ENCODE measurements at places on chromosomes 7 and 10.

GRCh38 chr7:36683695-36684357 lies 40.5 kb downstream of the AOAH start:
- DNase-seq: no peak

DNA sequence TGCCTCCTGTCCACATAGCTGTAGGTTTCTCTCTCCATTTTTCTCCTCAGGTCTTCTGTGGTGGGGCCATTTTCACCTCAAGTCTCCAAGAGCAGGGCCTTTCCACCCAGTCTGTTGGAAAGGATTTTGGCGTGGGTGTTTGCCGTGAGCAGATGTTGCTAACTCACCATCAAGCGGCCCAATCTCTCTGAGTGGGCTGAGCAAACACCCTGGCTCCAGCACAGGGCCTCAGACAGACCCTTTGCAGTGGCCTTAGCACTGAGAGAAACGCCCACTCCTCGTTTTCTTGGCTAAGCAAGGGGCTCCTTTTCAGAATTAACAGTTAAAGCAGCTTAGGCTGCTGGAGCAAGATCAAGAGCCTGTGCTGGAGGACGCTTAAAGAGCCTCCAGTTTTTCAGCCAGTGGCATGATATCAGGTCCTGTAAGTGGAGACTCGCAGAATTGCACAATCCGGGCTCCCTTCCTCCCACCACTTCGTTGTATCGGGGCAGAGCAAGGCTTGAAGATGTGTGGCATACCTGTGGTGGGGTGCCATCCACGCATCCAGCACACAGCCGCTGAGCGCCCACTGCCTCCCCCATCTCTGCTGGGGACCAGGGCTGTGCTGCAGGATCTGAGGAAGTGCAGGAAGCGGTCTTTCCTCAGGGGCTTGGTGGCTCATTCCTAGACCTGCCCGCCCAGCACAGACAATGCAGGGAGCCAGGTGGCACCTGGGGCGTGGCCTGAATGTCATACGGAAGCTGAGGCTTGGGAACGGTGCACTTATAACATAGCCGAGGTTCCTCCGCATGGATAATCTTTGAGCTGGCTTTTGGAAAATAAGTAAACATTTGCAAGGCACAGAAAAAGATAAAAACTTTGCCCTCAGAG lies 142.7 kb downstream of the ADARB2 start:
- no peak for DNase-seq

GRCh38 chr7:154746571-154747360 lies 256.2 kb downstream of the PAXIP1 start:
- DNase-seq: no peak

- DNase-seq: no peak
Observed at GRCh38 chr7:2993868-2994267, 49.8 kb downstream of the CARD11 start.

DNA sequence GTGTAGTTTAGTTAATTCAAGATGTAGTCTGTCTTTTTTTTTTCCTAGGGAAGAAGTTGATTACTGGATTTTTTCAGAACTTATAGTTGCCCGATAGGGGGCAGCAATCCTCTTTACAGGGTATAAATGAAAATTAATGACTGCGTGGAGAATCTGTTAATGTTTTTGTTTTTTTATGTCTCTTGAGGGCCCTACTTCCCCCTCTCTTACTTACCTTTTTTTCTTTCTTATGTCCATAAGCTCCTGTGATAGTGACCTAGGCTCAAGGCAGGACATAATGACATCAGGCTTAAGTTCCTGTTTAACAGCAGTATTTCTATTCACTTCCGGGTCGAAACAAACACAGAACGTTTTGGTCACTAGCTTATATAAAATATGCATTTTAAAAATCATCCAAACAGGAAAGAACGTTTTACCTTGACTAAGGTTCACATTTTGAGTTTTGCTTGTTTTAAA lies 18.8 kb downstream of the CDC123 start:
- DNase-seq: no peak

DNA sequence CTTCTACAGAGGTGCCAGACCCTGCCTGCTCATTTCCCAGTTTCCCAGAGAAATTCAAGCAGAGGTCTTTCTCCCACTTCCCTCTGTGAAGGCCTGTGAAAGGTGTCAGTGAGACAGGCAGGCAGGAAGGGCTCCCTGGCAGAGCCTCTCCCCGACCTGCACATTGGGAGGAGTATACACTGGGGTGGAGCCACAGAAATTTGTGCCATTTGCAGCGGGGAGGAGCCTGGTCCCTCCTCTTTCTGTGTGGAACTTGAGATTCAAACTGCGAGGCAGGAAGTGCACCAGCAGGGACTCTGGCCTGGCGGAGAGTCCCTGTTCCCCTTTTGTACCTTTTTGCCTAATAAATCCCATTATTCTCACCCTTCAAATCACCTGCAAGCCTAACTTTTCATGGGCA lies 54.6 kb upstream of the OPN4 start:
- no peak for DNase-seq

- no peak for DNase-seq
Observed at GRCh38 chr10:3427347-3427746, 254.8 kb upstream of the PITRM1 start.

DNA sequence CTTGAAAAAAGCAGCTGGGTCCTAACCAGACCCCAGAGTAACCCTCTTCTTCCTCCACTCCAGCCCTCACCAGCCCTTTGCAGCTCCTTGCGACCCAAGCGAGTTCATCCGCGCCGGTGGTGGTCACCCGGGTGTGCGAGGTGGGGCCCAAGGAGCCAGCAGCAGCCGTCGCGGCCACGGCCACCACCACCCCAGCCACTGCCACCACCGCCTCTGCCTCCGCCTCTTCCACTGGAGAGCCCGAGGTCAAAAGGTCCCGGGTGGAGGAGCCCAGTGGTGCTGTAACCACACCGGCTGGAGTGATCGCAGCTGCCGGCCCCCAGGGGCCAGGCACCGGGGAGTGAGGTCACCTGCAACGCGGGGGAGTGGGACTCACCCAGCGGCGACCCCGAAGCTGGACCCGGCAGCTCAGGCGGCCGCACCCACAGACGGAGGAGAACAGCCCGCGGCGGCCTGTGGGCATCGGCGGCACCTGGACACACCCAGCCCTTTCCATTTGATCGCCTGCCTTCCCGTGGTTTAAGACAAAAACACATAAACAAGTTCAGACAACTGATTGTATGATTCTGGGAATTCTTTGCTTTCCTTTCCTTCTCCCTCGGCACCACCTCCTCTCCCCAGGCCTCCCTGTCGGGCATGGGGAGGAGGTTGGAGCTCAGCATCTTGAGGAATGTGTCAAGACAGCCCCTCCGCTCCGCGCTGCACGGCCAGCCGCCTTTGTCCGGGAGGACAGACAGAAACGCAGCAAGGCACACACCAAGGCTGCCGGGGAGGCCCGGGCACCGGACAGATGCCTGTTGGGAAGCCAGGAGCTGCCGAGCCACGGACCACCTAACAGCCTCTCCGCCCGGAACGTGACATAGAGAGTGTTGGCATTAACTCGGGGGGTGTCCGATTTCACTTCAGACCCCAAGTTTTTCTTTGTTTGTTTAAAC lies 13.0 kb upstream of the AP5Z1 start:
- no peak for DNase-seq

DNA sequence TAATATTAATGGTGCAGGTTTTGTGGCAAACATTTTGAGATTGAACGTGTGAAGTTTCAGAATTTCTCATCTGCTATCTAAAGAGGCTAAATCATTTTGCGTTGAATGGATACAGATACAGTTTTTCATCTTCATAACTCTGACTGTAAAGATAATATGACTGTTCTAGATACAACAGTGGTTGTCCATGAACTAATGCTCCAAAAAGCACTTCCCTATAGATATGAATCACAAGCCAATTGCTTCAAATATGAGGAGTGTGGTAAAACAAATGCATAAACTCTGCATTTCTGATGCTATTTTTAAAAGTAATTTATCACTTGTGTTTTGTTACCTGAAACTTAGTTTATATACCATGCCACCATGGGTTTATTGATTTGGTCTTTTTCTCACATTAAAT lies 750.1 kb downstream of the MAGI2 start:
- DNase-seq: no peak

GRCh38 chr7:117648203-117648866 lies 168.5 kb downstream of the CFTR start:
- no peak for DNase-seq

DNA sequence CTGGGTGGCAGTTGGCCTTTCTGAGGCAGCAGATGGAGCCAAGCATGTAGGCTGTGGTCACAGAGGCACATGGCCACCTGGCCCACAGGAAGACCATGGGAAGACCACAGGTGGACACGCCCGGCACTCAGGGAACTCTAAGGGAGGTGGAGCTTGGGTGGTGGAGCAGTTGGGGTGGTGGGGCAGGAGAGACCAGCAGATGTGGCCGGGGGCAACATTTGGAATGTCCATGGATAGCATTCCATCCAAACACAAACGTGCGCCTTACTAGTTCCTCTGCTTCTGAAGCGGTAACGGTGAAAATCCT lies 290.9 kb downstream of the PTPRN2 start:
- no peak for DNase-seq

DNA sequence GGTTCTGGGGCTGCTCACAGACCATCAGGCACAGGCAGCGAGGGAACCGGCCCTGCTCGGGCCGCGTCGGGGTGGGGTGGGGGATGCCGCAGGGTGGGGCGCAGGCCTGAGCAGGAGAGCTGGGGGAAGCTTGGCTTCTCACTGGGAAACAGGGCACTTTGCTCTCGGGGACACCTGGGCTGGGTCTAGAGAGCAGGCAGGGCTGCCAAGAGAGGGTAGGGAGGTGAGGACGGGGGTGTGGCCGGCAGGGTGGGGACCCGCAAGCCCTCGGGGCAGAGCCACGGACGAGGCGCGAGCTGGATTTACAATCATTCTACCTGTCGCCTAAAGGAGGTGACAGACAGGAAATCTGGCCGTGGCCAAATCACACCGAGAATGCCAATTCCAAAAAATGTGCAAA lies 11.1 kb downstream of the INTS1 start:
- no peak for DNase-seq

DNA sequence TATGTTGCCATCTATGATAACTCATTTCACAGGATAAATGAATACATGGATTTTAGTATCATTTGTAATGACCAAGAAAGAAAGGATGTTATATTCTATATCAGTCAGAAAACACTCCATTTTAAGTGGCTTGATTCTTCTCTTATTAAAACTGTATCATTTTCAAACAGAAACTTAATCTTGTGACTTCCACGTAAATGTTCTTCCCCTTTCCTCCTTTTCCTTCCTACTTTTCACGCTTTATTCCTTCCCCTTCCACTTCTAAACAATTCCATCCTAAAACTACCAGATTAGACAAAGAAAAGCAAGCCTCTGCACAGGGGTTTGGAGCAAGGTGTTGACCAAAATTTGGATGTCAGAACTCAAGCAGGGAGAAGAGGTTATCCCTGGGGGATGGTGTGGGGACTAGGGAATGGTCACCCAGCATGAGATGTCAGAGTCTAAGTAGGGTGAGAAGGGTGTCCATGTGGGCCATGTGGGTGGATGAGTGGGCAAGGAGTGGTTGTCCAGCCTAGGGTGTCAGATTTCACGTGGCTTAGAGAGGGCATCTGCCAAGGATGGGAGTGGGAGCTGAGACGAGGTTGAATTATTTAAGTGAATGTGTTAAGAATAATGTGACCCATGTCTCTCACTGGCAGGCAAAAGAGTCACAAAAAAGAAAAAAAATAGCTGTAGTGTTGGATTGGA lies 5.0 kb upstream of the GSAP start:
- DNase-seq: no peak

DNA sequence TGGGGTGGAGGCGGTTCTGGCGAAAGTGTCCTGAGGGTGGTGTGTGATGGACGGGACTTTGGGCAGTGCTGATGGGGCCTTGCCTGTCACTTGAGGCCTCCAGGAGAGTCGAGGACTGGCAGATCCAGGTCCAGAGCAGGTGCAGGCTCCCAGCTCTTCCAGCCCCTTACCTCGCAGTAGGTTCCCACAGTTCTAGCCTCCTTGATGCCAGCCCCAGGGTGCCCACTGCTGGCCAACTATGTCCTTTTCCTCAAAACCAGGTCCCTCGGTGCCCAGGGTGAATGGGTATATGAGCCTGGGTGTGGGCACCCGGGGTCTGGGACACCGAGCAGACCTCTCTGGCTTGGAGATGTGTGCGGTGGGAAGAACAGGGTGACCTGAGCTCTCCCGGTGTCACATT lies 8.3 kb downstream of the FAM20C start:
- DNase-seq: no peak

- DNase-seq: no peak
Observed at GRCh38 chr10:32169556-32169955, 113.3 kb upstream of the KIF5B start.

GRCh38 chr10:91406322-91406721 lies 3.8 kb upstream of the HECTD2 start:
- DNase-seq: no peak

GRCh38 chr7:55534262-55534915 lies 37.9 kb downstream of the VOPP1 start:
- no peak for DNase-seq

DNA sequence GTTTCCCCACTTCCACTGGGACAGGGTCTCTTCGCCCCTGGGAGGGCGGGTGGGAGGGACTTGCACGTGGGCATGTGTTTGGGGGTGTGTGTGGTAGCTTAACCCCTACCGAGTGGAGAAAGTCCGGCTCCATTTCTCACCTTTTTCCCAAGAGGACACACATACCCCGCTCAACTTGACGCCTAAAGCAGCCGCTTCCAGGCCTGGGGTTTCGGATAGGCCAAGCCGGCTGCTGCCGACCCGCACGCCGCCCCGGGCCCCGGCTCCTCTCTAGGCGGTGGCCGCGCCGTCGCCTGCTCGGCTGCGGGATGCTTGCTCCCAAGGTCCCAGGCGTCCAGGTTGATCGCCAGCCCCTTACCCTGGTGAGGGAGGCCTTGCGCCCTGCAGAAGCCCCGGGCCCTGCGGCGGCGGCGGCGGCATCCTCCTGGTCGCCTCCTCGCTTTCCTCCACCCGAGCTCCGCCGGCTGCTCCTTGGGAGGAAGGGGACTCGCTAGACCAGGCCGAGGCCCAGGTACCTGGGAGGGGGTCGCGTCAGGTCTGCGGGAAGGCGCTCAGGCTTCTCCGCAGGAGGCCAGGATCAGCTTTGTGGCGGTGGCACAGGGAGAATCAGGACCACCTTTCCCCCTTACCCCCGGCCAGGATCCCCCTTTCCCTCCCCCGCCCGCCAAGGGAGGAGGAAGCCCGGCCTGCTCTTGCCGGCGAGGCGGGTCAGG lies 3.2 kb upstream of the GATA3 start:
- no peak for DNase-seq

DNA sequence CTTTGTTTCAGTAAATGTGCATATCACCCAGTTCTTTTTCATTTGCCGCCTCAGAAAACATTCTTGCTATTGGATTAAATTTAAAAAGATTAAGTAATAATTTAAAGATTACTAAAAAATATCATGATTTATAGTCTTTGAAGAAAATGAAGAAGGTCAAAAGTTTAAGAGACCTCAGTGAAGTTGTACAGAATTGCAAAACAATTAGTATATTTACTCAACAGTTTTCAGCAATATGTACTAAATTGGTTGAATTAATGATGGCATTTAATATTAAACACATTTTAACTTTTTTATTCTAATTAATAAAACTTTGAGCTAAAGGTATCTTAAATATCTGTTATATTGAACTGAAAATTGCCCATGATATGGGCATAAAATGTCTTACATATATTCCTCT lies 49.9 kb upstream of the KLF6 start:
- DNase-seq: no peak

DNA sequence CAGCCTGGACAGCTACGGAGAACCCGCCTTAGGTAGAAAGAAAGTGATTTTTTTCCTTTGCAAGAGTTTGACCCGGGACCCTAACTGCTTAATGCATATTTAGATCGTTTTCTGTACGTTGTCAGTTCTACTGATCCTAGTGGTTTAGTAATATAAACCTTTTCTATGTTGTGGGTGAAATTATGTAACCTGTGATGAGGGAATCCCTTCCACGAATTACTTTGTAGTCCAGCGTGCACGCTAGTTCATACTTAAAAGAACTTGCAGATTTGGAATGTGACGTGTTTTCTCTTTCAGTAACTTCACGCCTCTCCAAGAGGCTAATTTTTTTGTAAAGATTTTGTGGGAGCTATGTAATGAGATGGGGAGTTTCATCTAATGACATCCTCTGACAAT lies 705 bp downstream of the SLF2 start:
- no peak for DNase-seq

All from cortex of kidney (tissue), 1 donor.